ENCODE measurements at places on chromosomes 12 and 14.

DNA sequence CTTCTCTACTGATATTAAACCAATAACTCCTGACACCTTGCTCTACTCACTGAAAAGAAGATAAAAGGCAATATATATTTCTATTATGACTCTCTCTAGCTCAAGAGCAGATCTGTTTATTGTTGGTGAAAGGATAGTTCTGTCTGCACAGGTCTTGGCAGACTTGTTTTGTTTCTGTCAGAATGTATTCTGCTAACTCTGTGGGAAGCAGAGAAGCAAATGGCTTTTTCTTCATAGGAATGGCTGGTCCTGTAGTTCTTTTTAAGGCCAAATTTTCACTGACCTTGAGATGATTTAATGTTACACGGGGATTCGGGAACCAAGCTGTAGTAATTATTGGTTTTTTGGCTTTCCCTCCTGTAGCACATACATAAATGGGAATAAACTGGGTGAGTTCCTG is 512.1 kb downstream of the DIO2 start:
- DNase-seq, result no peak

DNA sequence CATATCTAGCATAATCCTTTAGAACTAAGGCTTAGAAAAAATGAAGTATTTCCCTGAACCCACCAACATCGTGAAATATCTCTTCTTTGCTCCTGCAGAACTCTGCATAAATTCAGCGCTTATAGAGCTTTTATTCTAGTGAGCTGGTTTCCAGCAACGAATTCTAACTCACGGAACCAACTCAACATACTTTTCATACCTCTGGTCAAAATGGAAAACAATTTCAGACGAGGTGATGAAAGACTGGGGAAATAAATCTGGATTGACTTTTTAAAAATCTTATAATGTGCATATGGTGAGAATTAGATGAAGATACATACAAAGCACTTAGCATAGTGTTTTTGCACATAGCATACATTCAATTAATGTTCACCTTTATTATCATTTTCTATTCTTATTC is 62.6 kb upstream of the BBS10 start:
- no peak for DNase-seq

GRCh38 chr14:32536175-32536574 is 207.1 kb downstream of the AKAP6 start:
- DNase-seq, result no peak

- DNase-seq, result peak; percentile 84
These were observed 179.6 kb upstream of the DIO2 start for GRCh38 chr14:80390906-80391305.

- DNase-seq, result no peak
These were observed 161.2 kb downstream of the EFCAB11 start for GRCh38 chr14:89793367-89793716.

DNA sequence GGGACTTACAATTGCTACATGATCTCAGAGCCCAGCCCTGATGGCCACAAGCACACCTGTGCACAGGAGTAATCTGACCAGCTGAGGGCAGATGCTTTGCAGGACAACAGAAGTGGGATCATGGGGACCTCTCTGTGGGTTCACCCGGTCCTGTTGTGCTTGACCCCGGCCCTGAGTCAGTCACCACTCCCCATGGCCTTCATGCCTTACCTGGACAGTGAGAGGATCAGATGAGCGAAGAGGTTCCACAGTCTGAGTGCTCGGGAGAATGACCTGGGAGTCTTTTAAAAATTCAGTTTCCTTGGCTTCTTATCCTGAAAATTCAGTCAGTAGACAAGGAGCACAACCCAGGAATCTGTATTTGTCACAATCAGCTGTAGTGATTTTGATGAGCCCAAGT is 88.1 kb downstream of the NTF3 start:
- DNase-seq, result no peak

- no peak for DNase-seq
These were observed 534.7 kb downstream of the RPS29 start for GRCh38 chr14:49051328-49052060.
